ENCODE measurements at places on chromosomes 3 and 15. TPM values are rescaled to one million over a fixed set of nuclear protein-coding genes. Genes with fewer than 3 reads are reported as not detected.

DNA sequence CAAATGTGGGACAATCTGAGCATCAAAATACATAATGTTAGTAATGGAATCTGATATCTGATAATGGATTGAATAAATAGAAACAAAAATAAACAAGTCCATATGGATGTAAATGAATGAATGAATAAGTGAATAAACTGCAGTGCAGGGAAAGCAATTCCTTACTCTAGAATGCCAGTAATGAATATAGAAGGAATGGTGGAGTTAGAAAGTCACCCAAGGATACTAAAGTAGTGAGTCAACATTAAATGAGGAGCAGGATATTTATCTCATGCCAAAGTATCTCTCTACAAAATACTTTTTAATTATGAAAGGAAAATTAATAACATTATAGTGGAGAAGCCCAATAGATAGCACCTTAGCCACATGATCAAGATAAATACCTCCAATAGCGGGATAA lies 300.3 kb downstream of the FEZF2 start:
- DNase-seq: no peak

DNA sequence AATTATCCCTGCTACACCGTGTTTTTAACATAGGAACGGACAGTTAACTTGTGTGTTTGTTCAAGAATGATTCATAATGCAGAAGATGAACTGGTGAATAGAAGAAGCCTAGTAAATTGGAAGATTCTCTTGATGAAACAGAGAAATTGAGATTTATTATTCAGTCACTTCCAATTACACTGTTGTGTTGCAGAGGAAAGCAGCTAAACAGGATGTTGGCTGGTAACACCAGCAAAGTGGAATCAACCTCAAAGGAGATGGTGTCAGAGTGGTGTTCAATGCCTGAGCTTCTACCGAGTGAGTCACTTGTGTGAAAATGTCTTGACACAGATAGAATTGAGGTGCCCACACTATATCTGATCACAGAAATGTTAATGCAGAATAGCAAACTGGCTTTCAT lies 399.6 kb downstream of the LPP start:
- no peak for DNase-seq

GRCh38 chr3:143002727-143003126 lies 1.4 kb downstream of the U2SURP start:
- DNase-seq: no peak

DNA sequence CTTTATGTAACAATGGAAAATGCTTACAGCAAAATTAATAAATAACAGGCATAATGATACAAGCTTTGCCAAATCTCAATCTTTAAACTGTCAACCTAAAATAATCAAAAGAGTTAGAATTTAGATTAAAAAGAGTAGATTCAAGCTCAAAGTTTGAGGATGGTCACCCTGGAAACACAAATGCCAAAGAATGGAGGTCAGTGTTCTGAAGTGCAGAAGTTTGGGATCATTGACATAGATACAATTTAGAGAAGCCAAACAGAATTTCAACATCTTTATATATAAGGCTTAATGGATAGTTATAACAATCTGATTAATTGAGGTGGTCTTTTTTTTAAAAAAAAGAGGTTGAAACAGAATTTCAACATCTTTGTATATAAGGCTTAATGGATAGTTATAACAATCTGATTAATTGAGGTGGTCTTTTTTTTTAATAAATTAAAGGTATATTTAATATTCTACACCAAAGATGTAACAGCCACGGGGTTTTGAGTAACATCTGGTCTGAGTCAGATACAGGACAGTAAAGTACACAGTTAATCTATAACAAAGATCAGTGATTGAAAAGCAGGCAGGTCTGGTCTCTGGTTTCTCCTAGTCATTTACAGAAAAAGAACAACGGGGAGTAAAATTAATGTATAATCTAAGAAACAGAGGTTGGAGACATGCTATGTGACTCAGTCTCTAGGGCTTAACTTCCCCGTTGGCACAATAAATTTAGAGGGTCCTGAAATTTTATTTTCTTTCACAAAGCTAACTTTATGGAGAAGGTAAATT lies 490.7 kb downstream of the GBE1 start:
- no peak for DNase-seq

DNA sequence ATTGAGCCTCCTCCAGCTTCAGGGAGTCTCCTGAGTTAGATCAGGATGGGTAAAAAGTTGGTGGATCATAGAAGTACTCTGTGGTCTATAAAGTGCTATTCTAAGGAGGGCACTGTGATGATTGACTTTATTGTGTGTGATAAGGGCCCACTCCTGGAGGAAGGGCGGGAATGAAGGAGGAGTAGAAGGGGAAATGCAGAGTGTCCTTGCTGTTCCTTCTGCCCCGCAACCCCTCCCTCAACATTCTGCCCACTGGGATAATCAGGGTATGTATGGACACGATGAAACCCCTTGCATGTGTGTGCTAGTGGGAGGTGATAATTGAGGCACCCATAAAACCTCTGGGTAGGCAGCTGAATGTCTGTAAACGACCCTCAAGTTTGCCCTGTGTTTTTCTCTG lies 66.2 kb downstream of the CLDN11 start:
- no peak for DNase-seq

DNA sequence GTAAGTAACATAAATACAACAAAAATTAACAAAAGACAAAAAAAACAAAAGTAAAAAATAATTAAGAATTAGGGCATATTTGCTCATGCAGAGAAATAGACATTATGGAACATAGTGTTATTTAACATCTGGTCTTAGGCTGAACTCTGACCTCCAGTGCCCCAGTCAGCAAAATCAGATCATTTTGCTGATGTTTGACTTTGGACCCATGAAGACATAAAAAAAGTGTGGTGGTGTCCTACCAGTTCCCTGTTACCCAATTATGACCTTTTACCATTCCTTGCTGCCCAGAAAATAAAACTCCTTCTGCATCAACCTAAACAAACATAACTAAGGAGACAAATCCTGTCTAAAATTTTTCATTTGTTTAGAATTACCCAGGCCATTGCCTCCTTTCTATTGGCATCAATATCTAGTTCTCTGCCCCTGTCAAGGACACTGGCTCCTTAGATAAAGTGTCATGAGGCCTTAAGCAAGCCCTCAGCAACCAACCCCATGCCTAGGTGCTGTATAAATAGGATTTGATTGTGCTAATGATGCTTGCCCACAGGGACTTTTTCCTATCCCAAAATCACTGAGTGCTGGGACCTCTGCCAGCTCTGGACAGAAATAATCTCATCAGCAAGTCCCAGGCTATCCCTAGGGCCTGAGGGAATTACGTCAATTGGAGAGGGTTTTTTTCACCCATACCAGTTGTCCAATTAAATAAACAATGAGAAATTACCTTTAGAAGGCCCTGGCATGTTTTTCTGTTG lies 334.5 kb upstream of the UMPS start:
- DNase-seq: no peak

DNA sequence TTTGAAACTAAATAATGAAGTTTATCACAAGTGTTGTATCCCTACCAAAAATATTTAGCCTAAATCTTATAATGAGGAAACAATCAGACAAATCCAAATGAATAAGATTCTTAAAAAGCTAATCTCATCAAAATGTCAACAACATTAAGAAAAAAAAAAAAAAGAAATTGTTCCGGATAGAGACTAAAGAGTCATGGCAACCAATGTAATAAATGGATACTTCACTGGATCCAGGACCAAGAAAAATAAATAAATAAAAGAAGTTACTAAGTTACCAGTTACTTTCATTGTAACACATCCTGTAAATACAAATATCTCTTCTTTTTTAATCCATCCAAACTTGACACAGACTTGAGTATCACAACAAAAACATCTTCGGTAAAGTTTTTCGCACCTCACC lies 607 bp downstream of the MRPL47 start:
- DNase-seq: no peak

DNA sequence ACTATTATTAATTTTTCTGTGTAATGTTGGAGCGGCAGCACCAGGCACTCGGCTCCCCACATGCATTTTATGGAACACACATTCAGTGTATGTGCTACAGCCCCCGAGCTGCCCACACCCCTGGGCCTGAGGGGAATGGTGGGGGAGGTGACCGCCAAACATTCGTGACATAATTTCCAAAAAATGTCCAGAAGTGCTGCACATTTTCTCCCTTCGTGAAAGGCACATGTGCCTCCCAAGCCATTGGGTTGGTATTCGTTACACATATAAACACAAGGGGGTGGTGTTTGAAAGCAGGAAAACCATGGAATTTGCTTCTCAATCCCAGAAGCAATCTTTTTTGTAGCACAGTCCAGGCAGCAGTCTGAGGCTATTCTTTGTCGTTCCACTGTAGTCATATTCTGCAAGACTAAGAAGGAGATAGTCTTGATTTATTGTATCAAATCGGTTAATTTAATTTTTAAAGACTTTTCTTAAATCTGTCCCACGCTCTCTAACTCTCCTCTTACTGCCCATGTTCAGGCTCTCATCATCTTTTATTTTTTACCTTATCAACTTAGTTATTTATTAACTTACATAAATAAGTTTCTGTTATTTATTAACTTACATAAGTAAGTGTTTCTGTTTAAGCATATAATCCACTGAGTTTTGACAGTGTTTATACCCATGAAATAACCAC lies 39.2 kb upstream of the POLR2M start:
- no peak for DNase-seq

DNA sequence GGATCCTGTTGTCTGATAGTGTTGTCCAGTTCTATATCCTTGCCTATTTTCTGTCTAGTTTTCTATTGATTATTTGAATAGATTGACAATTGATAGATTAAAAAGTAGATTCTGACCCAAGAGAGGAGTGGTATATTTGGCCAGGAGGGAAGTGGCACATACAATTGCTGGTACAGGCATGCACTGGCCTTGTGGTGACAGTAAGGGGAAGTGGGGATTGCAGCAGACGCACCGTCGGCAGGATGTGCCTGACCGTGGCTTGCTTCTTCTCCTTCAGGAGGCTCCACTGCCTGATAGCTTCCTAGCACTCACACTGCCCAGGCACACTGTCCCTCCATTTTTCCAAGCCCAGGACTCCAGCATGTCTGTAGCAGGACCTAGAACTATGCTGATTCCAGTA lies 10.5 kb downstream of the GABRG3 start:
- no peak for DNase-seq

DNA sequence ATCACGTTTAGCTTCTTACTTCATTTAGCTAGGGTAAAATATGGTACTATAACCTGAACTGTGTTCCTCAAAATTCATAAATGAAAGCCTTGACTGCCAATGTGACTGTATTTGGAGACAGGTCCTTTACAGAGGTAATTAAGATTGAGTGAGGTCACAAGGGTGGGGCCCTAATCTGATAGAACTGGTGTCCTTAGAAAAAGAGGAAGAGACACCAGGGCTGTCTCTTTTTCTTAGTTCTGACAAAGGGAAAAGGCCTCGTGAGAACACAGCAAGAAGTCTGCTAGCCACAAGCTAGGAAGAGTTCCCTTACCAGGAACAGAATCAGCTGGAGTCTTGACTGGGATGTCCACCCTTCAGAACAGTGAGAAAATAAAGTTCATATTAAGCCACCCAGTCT lies 162.7 kb downstream of the GMNC start:
- DNase-seq: no peak

DNA sequence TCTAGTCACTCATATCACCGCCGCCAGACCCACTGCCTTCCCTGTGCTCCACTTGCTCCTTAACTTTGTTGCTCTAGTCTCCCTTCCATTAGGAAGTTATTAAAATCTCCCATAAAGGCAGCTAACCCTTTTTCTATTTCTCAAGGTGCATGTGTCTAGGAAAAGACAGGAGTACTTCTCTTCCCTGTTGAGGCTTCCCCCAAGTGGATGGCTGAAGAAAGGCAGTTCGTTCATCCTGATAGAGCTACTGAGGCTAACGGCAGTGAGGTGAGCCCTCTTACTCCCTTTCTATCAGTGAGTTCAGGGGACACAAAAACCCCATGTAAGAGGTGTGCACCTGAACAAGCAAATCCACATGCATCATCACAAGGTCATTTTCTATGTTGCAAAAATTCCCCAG lies 397.8 kb downstream of the IGSF11 start:
- DNase-seq: no peak

DNA sequence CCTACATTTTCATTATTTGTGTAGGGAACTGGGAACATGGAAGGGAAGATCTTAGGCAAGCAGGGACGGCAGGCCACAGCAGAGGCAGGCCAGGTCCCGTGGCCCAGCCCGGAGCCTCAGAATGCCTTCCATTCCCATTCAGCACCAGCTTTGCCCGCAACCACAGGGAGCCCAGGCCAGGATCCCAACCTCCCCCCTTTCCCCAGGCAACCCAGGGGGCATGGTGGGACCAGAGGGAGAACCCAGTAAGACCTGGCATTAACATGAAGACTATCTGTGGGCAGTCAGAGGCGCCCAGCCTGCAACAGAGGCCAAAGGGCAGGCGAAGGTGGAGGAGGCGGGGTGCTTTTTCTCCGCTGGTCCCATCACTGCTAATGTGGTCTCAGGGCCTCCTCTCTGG lies 135.6 kb downstream of the TPRA1 start:
- peak; percentile 28 for DNase-seq

DNA sequence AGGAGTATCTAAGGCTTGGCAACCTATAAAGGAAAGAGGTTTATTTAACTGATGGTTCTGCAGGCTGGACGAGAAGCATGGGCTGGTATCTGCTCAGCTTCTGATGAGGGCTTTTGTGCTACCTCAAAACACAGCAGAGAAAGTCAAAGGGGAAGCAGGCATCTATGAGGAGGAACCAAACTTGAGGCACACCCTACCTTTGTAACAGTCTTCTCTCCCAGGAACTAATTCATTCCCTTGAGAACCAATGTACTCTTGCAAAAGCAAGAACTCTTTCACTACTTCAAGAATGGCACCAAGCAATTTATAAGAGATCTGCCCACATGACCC lies 109.0 kb downstream of the CGGBP1 start:
- no peak for DNase-seq

- DNase-seq: no peak
These were observed 7.2 kb upstream of the FAM174B start for GRCh38 chr15:92662762-92663161.

DNA sequence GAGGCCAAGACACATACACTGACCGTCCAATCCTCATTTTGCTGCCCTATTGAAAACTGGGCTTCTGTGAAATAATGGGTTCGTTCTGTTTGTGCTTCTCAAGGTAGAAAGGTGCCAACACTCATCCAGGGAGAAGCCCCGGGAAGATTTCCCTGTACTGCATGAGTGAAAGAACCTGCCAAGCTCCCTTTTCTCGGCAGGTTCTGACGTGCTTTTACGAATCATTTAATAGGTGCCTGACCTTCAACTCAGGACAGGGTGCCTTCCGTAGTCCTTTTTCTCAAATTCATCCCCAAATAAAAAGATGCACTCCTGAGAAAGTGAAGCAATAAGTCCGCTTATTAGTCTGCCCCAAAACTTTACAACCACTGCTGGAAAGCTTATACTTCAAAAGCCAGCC lies 64.2 kb downstream of the B3GNT5 start:
- no peak for DNase-seq

GRCh38 chr15:48090666-48091065 lies 30.1 kb upstream of the SLC24A5 start:
- DNase-seq: no peak

DNA sequence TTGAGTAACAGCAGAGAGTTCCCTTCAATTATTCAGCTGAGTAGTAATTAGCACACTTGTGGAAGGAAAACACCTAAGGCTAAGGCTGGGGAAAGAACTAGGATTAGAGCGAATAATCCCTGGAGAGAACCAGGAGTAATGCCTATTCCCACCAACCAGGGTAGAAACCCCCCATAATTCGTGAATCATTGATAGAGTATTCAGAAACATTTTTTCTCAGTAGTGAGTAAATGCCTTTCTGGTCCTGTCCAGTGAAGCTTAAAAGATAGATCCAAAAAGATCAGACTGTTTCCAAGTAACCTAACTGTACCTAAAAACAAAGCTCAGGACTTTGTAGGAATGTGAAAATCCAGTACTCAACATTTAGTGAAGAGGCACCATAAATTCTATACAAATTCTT lies 71.2 kb downstream of the DGKG start:
- DNase-seq: no peak

PRR20G gene
- polyA plus RNA-seq: not detected

COPG1 gene
- 133 TPM for polyA plus RNA-seq

IP6K1 gene
- polyA plus RNA-seq: 31.3 TPM

LRRIQ4 gene
- polyA plus RNA-seq: 0.05 TPM
